ENCODE measurements at places on chromosomes 1 and 21.

DNA sequence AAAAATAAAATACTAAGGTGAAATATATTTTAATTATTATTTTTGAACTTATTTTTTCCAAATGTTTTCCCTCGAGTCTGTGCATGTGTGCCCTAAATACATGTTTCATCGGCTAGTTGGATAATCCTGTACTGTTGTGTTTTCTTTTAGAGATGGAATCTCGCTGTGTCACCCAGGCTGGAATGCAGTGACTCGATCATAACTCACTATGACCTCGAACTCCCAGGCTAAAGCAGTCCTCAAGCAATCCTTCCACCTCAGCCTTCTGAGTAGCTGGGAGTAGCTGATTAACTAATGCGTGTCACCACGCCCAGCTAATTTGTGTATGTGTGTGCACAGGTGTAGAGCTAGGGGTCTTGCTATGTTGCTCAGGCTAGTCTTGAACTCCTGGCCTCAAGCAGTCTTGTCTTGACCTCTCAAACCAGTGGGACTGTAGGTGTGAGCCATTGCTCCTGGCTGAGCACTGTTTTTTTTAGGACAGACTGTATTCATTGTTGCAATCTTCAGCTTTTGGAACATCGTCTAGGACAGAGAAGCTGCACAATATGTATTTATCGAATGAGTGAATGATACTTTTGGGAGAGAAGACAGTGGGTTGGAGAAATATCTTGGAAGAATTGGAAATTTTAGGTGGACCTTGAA is 4.8 kb upstream of the TMCO1 start:
- DNase-seq, result peak; percentile 58

DNA sequence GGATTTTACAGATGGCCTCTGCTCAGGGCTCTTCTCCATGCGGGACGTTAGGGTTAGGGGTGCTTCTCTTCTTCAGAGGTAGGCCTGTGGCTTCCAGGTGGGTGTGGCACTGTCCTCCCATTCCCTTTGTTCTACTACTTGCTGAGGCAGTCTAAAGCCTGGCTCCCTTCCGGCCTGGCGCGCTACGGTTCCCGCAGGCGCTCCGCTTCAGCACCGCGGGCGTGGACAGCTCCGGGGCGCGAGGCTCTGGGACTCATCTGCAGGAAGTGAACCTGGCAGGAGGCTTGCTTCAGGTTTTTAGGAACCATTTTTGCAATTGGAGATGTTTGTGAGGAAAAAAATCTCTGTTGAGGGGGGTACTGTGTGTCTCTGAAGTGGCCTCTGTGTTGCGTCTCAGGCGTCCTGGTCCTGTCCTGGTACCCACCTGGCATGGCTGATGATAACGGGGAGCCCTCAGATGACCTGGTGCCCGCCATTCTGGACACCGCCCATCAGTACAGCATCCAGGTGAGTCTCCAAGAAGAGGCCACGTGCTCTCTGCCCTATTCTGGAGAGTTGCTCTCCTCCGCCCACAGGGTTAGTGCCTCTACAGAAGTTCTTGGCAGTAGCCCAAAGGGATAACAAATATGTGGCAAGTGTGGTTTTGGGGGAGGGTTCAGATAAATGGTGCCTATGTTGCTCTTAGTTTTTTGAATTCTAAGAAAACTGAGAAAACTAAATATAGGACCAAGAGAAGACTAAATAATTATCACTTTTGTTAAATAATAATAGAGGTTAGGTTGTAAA is 1.9 kb downstream of the MANEAL start:
- no peak for DNase-seq

GRCh38 chr1:34408011-34408410 is 231.3 kb downstream of the C1orf94 start:
- no peak for DNase-seq

DNA sequence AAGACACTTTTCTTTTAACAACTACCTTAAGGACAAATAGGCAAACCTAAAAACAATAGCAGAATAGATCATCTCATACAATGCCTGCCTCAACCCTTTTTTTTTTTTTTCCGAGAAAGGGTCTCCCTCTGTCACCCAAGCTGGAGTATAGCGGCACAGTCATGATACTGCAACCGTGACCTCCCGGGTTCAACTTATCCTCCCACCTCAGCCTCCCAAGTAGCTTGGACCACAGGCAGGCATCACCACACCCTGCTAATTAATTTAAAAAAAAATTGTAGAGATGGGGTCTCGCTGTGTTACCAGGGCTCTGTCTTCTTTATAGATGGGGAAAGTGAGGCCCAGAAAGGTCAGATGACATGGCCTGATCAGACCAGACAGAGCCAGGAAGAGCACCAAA is 7.9 kb downstream of the SH3BGRL3 start:
- no peak for DNase-seq

GRCh38 chr1:10495952-10496351 is 21.2 kb downstream of the PEX14 start:
- no peak for DNase-seq

- peak; percentile 68 for DNase-seq
Observed at GRCh38 chr1:35202048-35202719, 9.2 kb upstream of the SFPQ start.

GRCh38 chr1:200233393-200233792 is 176.4 kb downstream of the ZNF281 start:
- DNase-seq, result no peak

All from NCI-H460 (cell line).